Activated CD4-positive, alpha-beta T cell treated with anti-CD3 and anti-CD28 coated beads for 36 hours (primary cell): ENCODE measurements at places on chromosomes 4 and X. TPM values are rescaled to one million over a fixed set of nuclear protein-coding genes. Genes with fewer than 3 reads are reported as not detected.

NPY5R gene
- total RNA-seq, result not detected

PHOX2B gene
- total RNA-seq, result not detected

GUCY1B1 gene
- 0.63 TPM for total RNA-seq

C1QTNF7 gene
- not detected for total RNA-seq

SPANXC gene
- not detected for total RNA-seq

DNA sequence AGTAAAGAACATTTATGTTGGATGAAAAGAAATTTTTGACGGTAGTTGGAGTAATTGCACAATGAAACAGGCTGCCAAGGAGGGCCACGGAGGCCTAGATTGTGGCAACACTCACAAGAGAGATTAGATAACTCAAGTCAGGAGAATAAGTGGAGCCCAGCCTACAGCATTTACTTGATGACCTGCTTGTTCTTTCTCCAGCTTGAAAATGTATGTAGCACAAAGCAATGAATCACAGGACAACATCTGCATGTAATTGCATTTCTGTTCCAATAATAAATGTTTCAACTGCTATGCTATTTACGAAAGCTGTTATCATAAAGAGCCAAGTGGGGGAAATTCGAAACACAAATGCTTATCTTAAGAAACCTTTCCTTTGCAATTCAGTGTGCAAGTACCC is 221.2 kb upstream of the MID1 start:
- DNase-seq, result no peak
- no peaks in the 10 kb centered on the region for H3K36me3 ChIP-seq
- H3K4me1 ChIP-seq, result no peaks in the 10 kb centered on the region
- H3K27ac ChIP-seq, result no peak overlapping the region

DNA sequence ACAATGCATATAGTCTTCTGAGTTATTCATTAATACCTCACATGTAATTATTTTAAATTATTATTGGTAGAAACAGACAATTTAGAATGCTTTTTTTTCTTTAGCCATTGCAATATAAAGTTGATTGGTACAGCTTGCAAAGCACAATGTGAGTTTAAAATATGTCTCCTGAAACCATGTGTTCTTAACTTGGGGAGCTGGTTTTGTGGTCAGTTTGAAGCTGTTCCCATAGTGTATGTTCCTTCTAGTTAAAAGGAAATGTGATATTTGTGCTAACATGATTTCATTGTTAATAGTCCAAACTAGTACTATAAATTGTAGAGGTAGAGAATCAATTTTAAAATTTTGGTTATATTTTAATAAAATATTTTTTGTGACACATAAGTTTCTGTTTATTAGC is 247.2 kb downstream of the BMPR1B start:
- no peak overlapping the region for H3K4me3 ChIP-seq
- no peaks in the 10 kb centered on the region for H3K4me1 ChIP-seq
- no peak for DNase-seq
- H3K36me3 ChIP-seq, result no peaks in the 10 kb centered on the region
- no peaks in the 10 kb centered on the region for H3K27me3 ChIP-seq

DNA sequence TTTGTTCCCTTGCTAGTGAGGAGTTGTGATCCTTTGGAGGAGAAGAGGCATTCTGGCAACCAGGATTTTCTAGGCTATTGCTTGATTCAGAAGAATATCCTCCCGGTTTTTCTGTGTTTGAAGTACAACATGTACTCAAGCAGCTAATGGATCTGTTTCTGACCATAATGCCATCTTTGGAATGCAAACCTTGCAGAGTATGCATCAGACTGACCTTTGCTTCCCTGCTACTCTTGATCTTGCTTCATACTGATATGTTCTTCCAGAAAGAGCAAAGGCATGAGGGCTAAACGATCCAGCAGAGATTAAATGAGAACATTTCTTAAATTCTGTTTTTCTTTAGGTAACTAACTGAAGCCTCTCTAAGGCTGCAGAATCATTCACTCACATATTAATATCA is 265.4 kb upstream of the SLC7A11 start:
- H3K27me3 ChIP-seq, result peaks cover 4% of the 10 kb centered on the region
- no peak for DNase-seq
- no peak overlapping the region for H3K4me3 ChIP-seq
- no peaks in the 10 kb centered on the region for H3K4me1 ChIP-seq

- no peak overlapping the region for H3K27ac ChIP-seq
- H3K4me3 ChIP-seq, result no peak overlapping the region
- no peaks in the 10 kb centered on the region for H3K4me1 ChIP-seq
- no peaks in the 10 kb centered on the region for H3K36me3 ChIP-seq
Measured at GRCh38 chr4:171281359-171281758, 531.8 kb upstream of the GALNTL6 start.

GRCh38 chrX:38232079-38232686 is 11.5 kb upstream of the SRPX start:
- no peak overlapping the region for H3K4me3 ChIP-seq
- H3K27ac ChIP-seq, result no peak overlapping the region
- H3K4me1 ChIP-seq, result no peaks in the 10 kb centered on the region
- H3K27me3 ChIP-seq, result peaks cover 7% of the 10 kb centered on the region
- DNase-seq, result no peak

DNA sequence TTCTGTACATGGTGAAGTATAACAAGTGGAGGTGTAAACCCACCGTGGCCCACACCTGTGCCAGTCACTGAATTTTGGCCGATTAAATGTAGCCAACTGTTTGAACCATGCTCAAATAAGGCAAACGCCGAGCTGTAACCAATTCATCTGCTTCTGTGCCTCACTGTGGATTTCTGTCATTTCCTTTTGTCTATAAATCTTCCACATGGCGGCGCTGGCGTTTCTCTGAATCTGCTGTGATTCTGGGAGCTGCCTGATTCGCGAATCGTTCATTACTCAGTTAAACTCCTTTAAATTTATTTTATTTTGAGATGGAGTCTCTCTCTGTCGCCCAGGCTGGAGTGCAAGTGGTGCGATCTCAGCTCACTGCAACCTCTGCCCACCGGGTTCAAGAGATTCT is 19.2 kb downstream of the SUPT20HL2 start:
- H3K27ac ChIP-seq, result no peak overlapping the region
- H3K4me1 ChIP-seq, result no peaks in the 10 kb centered on the region
- no peaks in the 10 kb centered on the region for H3K36me3 ChIP-seq
- peak; percentile 73 for DNase-seq
- no peak overlapping the region for H3K4me3 ChIP-seq

DNA sequence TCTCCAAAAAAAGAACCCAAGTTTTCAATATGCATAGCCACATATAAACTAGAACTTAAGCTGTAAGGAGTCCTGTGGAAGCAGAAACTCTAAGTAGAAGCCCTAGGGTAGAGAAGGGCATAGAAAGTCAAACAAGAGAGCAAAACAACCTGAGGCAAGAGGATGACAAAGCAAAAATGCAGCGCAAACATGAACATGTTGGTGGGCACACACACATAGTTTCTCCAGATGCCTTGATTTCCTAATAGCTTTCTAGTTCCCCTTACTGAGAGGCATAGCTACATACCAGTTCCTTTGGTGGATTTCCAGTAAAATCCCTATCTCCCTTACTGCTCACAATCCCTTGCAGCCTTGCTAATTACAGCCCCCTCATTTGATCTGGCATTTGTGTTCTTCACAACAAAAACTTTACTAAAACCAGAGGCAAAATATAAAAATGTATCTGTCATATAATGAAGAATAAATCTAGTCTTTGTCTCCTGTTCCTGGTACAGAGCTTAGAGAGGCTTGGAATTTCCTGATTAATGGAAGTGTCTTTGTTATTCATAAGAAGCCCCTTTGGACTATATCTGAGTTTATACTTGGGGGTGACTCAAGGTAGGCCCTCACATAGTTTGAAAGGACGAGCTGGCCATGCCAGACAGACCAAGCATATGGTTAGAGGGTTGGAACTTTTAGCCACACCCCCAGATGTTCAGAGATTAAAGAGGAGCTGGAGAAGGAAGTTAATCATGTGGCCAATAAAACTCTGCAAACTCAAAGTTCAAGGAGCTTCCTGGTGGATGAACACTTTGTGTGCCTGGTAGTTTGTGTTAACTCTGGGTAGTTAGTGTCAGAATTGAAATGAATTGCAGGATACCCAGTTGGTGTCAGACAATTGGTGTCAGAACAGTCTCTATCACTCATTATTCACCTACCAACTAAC is 52.7 kb upstream of the ZCCHC13 start:
- peaks cover 8% of the 10 kb centered on the region for H3K4me1 ChIP-seq
- H3K27ac ChIP-seq, result peak overlapping the region; percentile 31
- DNase-seq, result no peak
- H3K4me3 ChIP-seq, result no peak overlapping the region
- H3K27me3 ChIP-seq, result no peaks in the 10 kb centered on the region

GRCh38 chr4:111323496-111323895 is 700.6 kb upstream of the PITX2 start:
- H3K27me3 ChIP-seq, result no peaks in the 10 kb centered on the region
- no peak for DNase-seq
- no peak overlapping the region for H3K4me3 ChIP-seq
- no peaks in the 10 kb centered on the region for H3K36me3 ChIP-seq

GRCh38 chrX:112832481-112833095 is 8.0 kb downstream of the AMOT start:
- DNase-seq, result no peak
- H3K4me1 ChIP-seq, result no peaks in the 10 kb centered on the region
- no peak overlapping the region for H3K27ac ChIP-seq
- H3K27me3 ChIP-seq, result no peaks in the 10 kb centered on the region
- H3K4me3 ChIP-seq, result no peak overlapping the region

DNA sequence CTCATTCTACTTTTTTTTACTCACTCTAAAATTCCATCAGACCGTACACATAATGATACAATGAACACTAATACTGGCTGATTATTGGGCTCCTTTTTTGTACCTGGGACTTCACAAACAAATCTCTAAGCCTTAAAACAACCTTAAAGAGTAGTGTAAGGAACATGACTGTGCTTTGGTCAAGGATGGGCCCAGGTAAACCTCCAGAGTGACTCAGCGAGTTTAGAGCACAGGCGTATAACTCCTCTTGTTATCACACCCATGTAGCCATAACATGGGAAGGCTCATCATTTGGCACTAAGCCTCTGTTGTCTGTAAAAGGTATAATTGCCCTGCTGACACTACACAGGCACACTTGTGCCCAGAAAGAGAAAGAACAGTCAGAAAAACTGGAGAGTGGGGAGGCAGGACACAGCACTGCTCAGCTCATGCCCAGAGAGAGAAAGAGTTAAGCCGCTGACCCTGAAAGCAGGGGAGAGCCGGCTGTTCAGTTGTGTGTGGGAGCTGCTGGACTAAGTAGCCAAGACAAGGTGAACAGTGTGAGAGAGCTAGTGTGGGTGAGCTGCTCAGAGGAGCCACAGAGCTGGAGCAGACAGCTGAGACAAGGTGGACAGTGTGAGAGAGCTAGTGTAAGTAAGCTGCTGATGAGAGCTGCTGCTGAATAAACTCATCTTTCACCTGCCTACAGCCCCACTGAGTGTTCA is 319.6 kb upstream of the BMP3 start:
- no peak overlapping the region for H3K27ac ChIP-seq
- no peaks in the 10 kb centered on the region for H3K27me3 ChIP-seq
- no peaks in the 10 kb centered on the region for H3K36me3 ChIP-seq
- no peak for DNase-seq

DNA sequence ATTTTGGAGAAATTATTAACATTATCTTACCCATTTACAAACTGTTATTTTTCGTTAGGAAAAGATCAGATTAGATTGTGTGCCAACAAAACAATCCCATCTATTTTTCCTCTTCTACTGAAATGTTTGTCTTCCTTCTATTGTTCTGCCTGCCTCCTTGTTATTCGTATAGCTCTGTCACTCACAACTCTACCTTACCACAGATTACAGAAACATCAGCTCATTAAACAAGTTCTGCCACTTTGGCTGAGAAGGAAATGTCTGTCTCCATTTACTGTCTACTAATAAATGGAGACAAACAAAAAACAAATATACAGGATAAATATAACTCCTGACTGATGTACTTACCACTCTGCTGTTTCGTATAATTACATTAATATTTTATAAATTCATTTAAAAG is 211.4 kb downstream of the ENOX2 start:
- no peaks in the 10 kb centered on the region for H3K4me1 ChIP-seq
- H3K4me3 ChIP-seq, result no peak overlapping the region
- no peak overlapping the region for H3K27ac ChIP-seq
- DNase-seq, result no peak
- H3K36me3 ChIP-seq, result peaks cover 10% of the 10 kb centered on the region

- no peaks in the 10 kb centered on the region for H3K27me3 ChIP-seq
- DNase-seq, result no peak
- no peak overlapping the region for H3K4me3 ChIP-seq
- H3K27ac ChIP-seq, result peak overlapping the region; percentile 71
Measured at GRCh38 chrX:39729981-39730661, 367.6 kb downstream of the BCOR start.
